ENCODE measurements at places on chromosomes 3 and 15. TPM values are rescaled to one million over a fixed set of nuclear protein-coding genes. Genes with fewer than 3 reads are reported as not detected.
A peak's percentile ranks its signal among the peaks of the same experiment; 100 is the strongest.

The TICRR gene
- total RNA-seq: 24.8 TPM

DNA sequence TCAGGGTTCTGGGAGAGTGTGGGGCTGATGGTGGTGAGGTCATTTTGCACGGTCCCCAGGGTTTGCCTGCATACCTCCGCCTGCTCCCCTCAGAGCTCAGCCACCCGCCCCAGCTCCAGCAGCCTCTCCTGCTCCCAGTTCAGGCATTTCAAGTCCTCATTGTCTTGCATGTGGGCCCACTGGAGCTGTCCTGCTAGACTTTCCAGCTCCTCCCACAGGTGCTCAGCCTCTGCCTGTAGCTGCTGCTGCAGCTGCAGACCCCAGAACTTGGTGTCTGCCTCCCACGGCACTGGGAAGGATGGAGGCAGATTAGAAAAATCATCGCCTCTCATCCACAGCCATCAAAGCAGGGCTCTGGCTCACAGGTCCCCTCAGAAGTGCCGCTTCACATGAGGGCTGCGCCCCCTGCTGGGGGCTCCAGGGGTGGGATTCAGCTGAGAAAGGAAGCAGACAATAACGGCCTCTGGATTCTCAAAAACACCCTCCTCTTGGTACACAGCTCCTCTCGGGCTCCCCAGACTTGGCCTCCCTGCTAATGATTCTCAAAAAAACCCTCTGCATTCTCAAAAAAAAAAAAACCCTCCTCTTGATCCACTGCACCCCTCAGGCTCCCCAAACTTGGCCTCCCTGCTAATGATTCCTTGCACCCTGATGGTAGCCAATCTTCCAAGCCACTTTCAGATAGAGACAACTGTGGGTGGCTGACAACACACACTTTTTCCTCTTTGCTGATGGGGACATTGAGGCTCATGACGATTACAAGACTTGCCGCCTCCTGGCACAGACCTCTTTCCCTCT, 89.3 kb upstream of the C2CD4B start:
- peaks cover 6% of the 10 kb centered on the region for H3K27me3 ChIP-seq
- no peaks in the 10 kb centered on the region for H3K4me1 ChIP-seq
- DNase-seq: peak; percentile 49
- H3K4me3 ChIP-seq: no peak overlapping the region
- H3K27ac ChIP-seq: no peak overlapping the region
- H3K36me3 ChIP-seq: no peaks in the 10 kb centered on the region

DNA sequence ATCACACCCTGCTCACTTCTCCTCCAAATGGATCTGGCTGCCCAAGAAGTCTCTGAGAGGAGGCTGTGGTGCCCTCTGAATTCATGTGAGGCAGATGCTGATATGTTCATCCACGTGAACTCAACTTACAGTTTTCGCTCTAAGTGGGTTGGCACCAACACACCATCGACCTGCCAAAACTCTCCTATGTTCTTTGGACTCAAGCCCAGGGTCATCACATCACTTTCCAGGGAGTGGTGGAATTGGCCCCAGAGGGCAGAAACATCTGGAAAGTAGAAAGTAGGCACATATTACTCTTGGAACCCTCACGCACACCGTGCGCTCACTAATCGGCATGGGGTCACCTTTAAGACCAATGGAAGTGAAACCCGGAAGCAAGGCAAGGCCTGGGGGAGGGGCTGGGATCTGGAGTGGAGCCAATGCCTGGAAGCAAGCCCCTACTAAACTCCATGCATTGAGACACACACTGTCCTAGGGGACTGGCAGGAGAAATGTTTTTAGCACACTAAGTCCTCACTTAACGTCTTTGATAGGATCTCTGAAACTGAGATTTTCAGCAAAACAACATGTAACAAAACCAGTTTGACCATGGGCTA, 41.4 kb downstream of the SSUH2 start:
- no peak overlapping the region for H3K4me3 ChIP-seq
- DNase-seq: no peak
- no peak overlapping the region for H3K27ac ChIP-seq
- no peaks in the 10 kb centered on the region for H3K27me3 ChIP-seq
- no peaks in the 10 kb centered on the region for H3K36me3 ChIP-seq
- no peaks in the 10 kb centered on the region for H3K4me1 ChIP-seq

GRCh38 chr15:55515991-55516776, 8.2 kb upstream of the DNAAF4 start:
- no peaks in the 10 kb centered on the region for H3K36me3 ChIP-seq
- no peak overlapping the region for H3K27ac ChIP-seq
- H3K4me1 ChIP-seq: no peaks in the 10 kb centered on the region
- no peak for DNase-seq
- no peak overlapping the region for H3K4me3 ChIP-seq
